KG1 (cell line): ENCODE measurements at places on chromosomes 2 and 18.

- DNase-seq = no peak
Observed at GRCh38 chr2:165560377-165560988, 91.0 kb downstream of the CSRNP3 start.

GRCh38 chr18:74748809-74749208 is 151.1 kb downstream of the ZNF407 start:
- no peak for DNase-seq

- no peak for DNase-seq
Observed at GRCh38 chr2:205684871-205685313, 2.6 kb downstream of the NRP2 start.

DNA sequence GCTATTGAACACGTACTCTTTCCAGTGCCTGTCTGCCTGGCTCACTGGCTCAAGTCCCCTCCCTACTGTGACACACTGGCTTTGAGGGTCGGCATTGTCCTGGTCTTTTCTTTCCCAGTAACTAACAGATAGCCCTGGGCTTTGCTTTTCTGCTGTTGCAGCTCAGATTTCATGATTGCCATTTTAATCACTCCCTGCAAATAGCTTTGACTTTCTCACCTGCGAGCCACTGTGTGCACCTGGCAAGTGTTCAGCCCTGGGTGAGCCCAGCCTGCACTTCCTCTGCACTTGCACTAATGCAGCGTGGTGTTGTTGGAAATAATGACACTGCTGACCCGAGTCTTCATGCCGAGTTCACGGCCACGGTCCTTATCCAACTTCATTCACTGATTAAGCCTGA is 52.9 kb downstream of the DCDC2C start:
- DNase-seq = no peak

DNA sequence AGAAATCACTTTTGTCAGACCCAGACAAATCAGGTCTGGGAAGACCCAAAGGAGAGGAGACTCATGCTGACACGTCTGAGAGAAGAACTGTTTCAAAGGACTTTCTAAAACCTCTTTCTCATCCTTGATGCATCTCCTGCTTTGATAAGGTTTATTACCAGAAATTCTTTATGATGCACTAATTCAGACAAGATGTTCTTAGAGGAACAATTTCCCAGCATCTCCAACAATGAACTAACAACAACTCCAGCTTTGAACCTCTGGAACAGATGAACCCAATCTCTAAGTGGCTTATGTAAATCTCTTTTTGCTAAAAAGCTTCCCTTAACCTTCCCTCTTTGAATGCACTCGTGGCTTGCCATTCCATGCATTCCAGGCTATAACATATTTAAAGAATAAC is 15.9 kb upstream of the SERPINB11 start:
- no peak for DNase-seq

DNA sequence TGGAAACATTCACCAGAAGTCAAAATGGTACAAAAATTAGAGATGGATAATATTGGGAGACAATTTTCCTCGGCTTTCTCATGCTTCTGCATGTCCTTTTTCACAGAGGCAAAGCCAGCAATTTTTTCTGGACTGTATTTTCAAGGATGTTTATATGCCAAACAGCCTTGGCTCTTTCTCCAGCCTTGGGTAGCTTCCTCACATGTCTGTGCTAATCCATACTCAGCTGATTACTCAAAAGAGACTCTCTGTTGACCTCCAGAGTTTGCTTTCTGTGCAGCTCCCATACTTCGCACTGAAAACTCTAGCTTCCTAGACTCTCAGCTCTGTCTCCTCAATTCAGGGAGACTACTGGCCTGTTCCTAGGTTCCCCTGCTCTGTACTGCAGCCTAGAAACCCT is 10.6 kb downstream of the C18orf63 start:
- DNase-seq = no peak

GRCh38 chr18:31710826-31711225 is 26.4 kb upstream of the B4GALT6 start:
- no peak for DNase-seq

GRCh38 chr2:104599787-104600510 is 254.0 kb upstream of the POU3F3 start:
- DNase-seq = no peak

- DNase-seq = no peak
Observed at GRCh38 chr18:13237641-13238040, 19.1 kb downstream of the LDLRAD4 start.

- DNase-seq = no peak
Observed at GRCh38 chr18:10893196-10893595, 256.2 kb downstream of the PIEZO2 start.

GRCh38 chr2:173697929-173698328 is 267.2 kb downstream of the SP3 start:
- DNase-seq = no peak

GRCh38 chr2:68100189-68100588 is 37.4 kb upstream of the C1D start:
- DNase-seq = no peak

- DNase-seq = no peak
Observed at GRCh38 chr2:138727956-138728355, 52.2 kb downstream of the NXPH2 start.

DNA sequence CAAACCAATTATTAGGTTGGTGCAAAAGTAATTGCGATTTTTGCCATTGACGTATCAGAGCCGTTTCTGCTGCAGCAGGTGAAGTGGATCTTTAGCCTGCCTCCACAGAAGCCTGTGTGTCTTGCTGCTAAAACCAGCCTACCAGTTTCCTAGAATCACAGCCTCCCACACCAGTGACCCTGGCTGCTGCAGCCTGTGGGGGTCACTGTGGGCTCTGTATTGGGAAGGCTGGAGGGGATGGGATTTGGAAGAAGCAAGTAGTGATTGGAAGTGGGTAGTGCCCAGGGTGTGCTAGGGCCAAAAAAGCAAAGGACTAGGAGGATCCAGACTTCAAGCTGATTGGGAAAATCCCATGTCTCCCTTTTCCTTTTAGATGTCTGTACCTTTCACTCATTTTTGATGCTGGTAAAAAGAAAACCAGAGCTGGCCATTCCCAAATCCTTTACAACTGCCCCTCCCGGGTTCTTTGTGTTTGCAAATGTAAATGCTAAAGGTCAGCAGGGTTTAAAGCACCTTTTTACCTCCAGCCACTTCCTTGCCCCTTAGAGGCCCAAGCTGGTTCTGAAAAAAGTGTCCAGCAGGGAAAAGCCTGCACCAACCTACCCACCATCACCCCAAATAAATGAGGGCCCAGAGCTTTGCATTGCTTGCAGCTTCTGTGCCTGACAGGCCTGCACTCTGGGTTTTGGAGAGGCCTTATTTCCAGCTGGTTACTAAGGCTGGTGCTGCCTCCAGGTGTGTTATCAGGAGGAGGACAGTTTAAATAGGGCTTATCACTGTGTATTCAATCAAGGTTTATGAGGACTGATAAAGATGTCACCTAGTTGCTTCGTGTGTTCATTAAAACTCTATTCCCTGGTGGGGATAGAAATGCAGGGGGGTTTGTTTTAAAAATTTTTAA is 172.0 kb downstream of the MIB1 start:
- no peak for DNase-seq
